ENCODE measurements at places on chromosomes 2 and 18.

DNA sequence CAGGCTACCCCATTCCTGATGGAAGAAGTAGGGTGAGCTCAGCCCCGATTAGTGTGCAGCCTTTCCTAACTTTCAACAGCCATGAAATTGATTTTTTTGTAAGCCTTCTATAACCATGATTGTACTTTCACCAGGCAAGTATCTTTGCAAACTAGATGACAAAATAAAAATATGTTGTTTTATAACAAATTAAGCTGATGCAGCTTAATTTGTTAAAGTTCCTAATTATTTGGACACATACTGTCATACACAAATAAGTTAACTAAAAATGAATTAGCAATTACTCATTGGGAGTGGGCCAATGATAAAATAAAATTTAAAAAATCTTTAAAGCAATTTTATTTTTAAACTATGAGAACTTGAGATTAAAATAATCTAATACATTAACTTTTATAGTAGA is 113.1 kb upstream of the FANCL start:
- DNase-seq: no peak

- DNase-seq: no peak
These were observed 105.0 kb downstream of the AGAP1 start for GRCh38 chr2:235598532-235599531.

DNA sequence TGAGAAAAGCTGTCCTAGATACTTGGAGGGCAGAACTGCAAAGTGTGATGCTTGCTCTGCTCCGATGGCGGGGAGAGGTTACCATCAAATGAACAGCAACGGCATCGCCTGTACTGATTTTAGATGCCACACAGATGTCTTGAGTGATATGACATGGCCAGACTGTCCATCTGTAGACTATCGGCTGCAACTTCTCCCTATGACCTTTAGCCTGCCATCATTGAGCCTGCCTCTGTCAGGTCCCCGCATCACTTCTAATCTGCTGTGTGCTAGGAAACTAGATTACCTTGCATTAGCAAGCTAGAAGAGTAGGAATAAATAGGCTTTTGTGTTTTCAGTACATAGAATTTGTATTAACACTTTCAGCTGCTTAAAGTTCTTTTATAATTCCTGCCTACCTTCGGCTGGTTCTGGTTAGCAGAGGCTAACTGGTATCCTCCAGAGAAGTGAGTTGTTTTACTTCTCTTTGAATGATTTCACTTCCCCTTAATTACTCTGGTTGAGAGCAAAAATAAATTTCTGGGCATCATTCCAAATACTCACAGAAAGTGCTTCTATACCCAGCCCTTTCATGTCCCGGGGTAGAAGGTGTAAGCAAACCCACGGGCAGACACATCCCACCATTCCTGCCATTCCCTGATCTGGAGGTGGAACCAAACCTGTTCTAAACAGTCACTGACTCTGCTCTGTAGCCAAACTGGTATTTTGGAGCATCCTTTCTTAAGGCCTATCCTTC is 24.0 kb downstream of the GAREM2 start:
- no peak for DNase-seq

DNA sequence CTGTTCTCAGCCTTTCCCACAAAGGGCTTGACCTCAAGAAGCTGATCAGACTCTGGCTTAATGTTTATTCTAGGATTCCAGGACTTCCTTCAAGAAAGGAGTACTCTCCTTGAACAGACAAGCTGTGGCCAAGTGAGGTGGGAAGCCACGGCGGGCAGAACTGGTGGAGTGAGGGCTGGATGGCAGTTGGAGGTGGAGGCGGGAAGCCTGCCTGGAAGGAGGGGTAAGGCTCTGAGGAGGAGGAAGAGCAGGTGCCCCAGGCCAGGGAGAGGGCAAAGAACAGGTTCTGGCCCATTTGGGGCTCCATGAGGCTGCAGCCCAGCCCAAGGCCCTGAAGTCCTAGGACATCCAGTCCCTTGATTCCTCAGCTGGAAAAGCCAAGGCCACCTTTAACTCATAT is 143.9 kb downstream of the CYP26B1 start:
- no peak for DNase-seq

- DNase-seq: no peak
These were observed 102.3 kb downstream of the LIPG start for GRCh38 chr18:49663899-49664890.

DNA sequence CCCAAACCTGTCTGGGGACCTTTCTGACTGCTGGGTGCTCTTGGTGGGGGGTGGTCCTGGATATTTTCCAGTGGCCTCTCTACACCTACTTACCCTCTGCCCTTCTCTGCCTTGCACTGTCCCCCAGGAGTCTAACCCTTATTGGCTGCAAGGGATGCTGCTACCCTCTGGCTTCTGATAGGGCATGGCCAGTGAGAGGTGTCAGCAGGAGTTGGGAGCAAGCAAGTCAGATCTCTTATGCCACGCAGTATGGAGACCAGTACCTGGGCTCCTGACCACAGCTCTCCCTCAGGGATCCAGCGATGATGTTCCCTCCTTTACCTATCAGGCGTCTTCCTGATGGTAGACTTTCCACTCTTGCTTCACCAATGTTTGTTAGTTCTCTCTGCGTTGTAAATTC is 373.7 kb downstream of the SOCS6 start:
- no peak for DNase-seq

- no peak for DNase-seq
These were observed 21.5 kb upstream of the GNAL start for GRCh38 chr18:11667578-11667977.

DNA sequence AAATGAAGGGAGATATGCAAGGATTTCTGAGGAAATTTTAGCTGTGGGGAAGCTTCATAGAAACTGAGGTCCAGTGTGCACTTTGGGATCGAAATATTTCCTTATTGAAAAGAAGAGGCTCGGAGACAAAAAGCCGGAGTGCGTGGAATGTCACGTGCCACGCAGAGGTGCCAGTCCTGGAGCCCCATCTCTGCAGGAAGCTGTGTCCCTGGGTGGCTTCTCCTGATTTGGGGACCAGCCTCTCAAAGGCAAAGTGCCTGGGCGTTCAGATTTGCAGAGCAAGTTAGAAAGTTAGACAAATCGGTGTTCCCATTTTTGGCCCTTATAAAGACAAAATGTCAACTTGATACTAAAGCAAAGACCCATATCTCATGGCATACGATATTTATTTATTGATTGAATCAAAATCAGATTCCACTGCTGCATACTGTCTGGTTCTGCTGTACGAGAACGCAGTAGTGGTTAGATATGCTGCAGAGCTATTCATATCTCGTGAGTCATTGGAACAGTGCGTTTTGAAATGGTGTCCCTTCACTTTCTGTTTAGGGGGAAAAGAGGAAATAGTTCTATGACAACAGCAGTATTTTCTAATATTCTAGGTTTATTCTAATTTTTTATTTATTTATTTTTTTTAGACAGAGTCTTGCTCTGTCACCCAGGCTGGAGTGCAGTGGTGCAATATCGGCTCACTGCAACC is 9.1 kb upstream of the ATG16L1 start:
- no peak for DNase-seq

DNA sequence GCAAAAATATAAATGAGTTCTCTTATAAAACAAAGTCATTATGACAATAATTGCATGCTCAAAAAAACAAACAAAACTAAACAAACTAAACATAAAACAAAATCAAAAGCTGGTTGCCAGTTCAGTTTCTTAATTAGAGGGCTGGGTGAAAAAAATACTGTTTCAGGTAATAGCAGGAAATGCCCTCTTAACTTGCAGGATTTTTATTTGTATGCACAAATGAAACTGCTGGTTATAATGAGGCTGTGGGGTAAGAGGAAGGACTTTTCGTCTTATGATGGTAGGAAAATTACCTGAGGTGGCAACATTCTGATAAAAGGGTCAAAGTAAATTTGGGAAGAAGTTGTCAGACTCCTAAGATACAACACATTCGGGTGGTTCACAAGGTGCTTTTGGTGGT is 21.5 kb upstream of the CDKL4 start:
- no peak for DNase-seq

GRCh38 chr2:96527286-96528005 is 9.1 kb upstream of the ARID5A start:
- DNase-seq: no peak

DNA sequence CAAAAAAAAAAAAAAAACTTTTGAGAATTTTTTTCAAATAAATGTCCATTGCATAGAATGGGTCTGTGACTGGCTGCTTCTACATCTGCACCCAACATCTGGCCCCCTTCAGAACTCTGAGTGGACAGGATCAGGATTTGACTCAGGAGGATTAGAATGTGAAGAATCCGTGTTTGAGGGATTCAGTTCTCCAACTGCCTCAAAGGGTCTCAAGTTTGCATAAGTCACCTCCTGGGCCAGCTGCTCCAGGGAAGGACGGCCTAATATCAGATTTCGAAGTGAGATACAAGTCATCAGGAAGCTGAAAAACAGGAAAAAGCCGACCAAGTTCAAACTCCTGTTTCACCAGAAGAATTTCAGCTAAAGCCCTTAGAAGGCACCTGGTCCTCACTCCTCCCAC is 10.9 kb downstream of the MAT2A start:
- DNase-seq: no peak

- no peak for DNase-seq
These were observed 57.6 kb downstream of the TTC21B start for GRCh38 chr2:165895974-165896373.

GRCh38 chr18:35387152-35387571 is 10.0 kb upstream of the ZNF396 start:
- no peak for DNase-seq

GRCh38 chr2:62292190-62292589 is 96.3 kb downstream of the B3GNT2 start:
- DNase-seq: no peak

- DNase-seq: no peak
These were observed 240.1 kb upstream of the HDAC4 start for GRCh38 chr2:239640676-239641578.

- DNase-seq: no peak
These were observed 92.3 kb downstream of the LYPD1 start for GRCh38 chr2:132577686-132578085.

DNA sequence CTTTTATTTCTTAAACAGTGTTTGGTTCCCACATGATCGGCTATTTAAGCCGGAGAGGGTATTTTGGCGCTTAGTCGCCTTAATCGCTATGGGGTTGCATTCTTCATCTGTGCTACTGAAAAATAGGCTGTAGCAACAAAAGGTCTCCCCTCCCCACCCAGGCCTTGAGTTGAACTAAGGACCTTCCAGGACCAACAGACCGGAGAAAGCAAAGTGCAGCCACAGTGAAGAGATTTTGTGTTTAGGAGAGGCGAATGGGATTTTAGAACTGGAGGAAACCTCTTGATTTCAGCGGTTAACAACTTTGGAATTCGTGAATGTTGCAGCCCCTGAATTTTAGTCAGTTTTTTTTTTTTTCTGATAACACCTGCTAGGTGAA is 1.4 kb downstream of the ITGA6 start:
- no peak for DNase-seq

- DNase-seq: no peak
These were observed 192.8 kb downstream of the ARHGAP15 start for GRCh38 chr2:143321994-143322393.

GRCh38 chr2:205646680-205647079 is 35.6 kb upstream of the NRP2 start:
- DNase-seq: no peak

GRCh38 chr18:61917818-61918217 is 25.0 kb upstream of the RNF152 start:
- DNase-seq: no peak

GRCh38 chr2:213122725-213123124 is 28.7 kb downstream of the IKZF2 start:
- no peak for DNase-seq

DNA sequence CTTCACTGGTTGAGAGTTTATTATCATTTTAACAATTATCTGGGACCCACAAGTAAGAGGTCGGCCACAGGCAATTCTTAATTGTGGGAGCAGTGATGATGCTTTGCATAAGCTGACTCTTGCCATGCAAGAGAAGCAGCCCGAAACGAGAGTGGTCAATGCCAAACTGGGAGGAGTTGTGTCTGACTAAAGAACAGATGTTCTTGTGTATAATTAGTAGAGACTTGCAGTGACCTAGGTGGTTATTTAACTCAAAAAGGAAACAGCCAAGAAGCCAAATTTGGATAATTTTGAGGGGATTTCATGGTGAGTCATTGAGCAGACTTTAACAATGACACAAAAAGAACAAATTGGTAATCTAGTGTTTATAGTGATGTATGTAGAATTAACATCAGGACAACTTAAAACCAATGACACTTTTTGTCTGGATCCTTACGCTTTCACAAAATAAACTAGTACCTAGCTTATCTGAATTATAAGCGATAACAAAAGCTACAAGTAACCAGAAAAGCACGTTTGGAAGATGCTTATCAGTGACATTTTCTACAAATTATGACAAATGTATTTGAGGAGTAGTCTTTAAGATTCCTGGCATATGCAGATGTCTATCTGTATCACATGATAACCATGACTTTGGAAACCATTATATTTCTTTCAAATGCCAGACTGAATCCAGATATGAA is 184.7 kb upstream of the DLGAP1 start:
- no peak for DNase-seq

DNA sequence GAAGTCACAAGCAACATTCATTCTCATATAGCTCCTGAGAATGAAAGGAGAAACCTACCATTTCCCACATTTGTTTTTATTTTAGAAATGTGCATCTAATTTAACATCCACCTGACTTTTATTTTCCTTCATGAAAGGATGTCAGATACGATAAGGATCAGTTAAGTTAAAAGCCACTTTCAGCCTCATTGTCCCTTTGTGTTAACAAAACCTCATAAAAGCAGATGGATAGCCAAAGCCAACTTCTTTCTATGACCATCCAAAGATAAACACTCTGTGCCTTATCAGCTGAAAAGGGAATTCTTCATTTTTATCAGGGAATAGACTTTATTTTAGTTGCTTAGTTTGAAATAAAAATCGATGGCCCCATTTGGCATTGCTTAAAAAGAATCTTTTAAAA is 25.7 kb upstream of the RIT2 start:
- no peak for DNase-seq

- DNase-seq: no peak
These were observed 80.1 kb upstream of the CTDP1 start for GRCh38 chr18:79599441-79599931.

DNA sequence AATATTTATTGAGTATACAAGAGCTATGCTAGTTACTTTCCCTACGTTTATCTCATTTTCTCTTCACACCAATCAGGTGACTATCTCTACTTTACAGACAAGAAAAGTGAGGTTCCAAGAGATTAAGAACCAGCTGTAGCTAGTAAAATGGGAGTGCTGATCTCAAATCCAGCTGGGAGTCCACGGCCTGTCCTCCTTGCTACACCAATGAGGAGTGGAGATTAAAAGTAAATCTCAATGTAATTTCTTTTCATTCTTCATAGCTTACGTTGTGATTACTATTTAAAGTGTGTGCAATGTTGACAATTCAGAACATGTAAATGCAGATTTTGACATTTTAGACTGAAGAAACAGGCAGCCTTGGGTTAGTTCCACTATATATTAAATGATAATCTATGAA is 53.9 kb upstream of the NRP2 start:
- DNase-seq: no peak

DNA sequence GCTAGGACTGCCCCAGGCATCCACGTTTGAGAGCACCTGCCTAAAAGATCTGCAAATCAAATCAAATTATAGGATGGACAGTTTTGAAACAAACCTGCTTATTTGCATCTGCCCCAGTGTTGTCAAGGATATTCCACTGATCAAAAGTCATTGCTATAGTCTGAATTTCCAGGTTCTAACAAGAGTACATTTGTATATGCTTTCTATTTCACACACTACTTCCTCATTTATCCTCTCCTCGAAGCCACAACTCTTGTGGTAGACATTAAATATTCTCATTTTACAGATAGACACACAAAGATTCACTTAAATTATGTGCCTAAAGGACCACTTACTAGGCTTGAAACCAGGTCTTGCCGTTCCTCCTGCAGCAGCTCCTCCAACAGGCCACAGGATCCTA is 11.9 kb upstream of the TET3 start:
- no peak for DNase-seq

- no peak for DNase-seq
These were observed 153.5 kb upstream of the PGAP1 start for GRCh38 chr2:197079832-197080555.
